Cardiac fibroblast (primary cell): ENCODE measurements at places on chromosomes 1 and 21.

- DNase-seq: no peak
These were observed 208.2 kb upstream of the USP25 start for GRCh38 chr21:15521644-15522001.

- DNase-seq: no peak
These were observed 703.1 kb downstream of the ADGRL2 start for GRCh38 chr1:82503822-82504221.

DNA sequence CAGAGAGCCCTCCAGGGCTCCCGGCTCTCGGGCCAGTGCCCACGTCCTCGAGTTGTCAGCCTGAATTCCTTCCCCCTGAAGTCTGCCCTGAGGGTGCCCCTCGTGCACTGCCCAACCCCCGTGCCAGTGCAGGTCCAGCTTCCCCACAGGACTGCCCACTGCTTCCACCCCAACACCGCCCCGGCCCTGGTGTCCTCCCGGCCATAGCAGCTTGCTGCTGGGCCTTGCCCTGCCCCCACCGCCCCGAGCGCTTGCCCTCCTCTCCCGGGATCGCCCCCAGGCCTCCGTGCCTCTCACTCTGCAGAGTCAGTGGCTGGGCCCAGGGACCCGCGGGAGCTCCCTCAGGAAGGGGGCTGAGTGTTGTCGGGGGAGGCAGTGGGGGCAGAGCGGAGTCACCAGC, 24.1 kb upstream of the ARHGEF16 start:
- no peak for DNase-seq

GRCh38 chr1:247290576-247290975, 34.7 kb downstream of the VN1R5 start:
- no peak for DNase-seq

DNA sequence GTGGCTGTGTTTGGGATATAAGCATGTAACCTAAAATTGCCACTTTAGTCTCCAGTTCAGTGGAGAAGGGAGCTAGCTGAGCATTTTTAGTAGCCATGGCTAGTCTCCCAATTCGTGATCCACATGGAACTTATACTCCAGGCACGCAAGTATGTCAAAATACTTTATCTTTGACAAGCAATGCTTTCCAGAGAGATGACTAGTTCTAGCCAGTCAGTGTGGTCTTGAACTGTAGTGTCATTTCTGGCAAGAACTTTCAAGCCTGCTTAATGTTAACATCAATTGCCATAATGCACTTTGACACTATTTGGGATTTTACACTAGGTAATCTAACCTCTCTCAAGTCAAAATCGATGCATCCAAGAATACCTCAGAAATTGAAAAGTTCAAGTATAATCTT, 660.0 kb downstream of the PTPRC start:
- DNase-seq: peak; percentile 88

DNA sequence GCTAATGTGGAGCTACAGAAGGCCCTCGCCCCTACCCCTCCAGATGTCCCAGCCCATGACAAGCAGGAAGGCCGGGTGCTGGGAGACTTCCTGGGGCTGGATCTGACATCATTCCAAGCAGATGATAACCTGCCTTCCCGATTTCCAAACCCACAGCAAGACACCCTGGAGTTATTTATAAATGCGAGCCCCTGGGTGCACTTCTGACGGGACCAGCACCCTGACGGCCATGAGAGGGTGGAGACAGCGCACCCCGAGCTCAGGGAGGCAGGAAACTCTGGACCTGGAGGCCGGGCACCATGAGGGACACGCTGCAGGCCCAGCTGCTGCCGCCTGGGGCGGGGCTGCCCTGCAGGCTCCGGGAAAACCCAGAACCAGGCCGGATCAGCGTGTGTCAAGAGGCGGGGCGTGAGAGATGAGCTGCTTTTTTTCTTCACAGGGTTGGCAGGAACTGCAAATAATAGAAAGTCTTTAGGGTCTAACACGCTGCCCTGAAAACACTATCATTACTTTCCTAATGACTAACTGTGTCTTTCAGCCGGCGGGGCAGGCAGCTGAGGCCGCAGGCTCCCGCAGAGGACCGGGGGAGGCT, 2.5 kb upstream of the PCBP3 start:
- peak; percentile 82 for DNase-seq

DNA sequence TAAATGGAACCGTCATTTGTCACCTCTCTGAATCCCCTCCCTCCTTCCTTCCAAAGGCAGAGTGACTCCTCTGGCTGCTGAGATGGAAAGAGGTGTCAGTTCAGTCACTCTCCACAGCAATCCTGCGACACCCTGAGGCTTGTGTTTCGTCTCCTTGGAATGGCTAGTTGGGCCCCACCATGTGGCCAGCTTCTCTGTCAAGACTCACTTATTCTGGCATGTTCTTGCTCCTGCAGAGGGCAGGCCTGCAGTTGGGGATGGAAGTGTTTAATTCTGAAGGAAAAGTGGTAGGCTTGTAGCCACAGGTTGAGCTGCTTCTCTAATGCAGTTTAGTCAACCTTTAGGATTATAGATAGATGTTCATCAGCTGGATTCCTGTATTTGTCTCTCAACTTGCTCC, 149.6 kb downstream of the LMO4 start:
- DNase-seq: peak; percentile 7

- no peak for DNase-seq
These were observed 1652.0 kb downstream of the MRPL39 start for GRCh38 chr21:23955135-23955843.

DNA sequence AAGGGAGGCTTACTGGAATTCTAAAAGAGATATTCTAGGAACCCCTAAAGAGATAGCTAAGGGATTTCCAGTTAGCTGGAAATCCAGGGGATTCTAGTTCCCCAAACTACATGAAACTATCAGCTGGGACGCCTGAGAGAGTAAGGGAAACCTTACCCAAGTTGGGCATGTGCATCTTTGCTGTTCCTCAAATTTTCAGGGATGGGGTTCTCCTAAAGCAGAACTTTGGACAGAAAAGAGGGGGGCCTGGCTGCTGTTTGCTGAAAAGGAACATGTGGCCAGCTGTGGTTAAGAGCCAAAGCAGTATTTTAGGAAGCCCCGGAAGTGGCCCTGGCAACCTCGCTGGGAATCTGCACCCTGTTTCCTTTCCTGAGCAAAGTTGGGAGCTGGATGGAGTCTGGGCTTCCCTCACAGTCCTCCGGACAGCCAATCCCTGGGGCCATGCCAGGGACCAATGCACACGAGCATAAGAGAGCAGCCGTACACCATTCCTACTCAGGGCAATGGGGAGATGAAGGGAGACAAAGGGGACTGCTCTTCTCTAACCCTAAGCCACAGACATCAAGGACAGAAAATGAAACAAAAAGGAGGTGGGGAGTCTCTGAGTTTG, 154.3 kb downstream of the PLXNA2 start:
- no peak for DNase-seq

- DNase-seq: peak; percentile 41
These were observed 21.6 kb downstream of the RIT1 start for GRCh38 chr1:155889566-155889965.

- DNase-seq: peak; percentile 98
These were observed at the start of gene PTPN14 for GRCh38 chr1:214551436-214552173. PTPN14 (minus strand) TSS chr1:214551602; CDS start chr1:214464803, 86,799 bp downstream.

- DNase-seq: no peak
These were observed at the start of gene NR1I3 for GRCh38 chr1:161238039-161238473. NR1I3 (minus strand) TSS chr1:161238203; CDS start chr1:161236565, 1,638 bp downstream.

DNA sequence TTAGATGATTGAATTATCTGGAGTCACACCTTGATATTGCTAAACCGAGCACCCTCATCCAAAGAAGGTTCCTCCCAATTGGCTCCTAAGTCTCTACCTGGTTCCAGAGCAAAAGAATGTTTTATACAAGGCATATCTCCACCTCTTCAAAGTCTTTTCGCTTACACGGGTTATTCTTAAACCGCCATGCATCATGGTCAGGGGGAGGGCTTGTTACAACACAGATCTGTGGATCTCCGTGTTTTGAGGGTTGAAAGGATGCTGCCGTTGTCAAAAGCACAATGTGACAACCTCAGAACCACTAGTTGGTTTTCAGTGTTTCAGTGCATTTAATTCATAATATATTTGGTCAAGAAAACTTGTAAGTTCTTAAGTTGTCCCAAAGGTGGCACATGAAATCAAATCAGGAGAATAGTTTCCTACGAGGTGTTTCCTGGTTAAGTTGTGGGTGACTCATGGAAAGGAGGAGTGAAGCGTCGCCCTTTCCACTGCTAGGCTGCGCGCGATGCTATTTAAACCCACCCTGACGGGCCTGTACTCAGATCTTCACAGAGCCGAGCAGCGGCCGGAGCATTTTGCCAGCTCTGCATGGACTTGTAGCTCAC, 1531.6 kb upstream of the TPTE start:
- peak; percentile 41 for DNase-seq

DNA sequence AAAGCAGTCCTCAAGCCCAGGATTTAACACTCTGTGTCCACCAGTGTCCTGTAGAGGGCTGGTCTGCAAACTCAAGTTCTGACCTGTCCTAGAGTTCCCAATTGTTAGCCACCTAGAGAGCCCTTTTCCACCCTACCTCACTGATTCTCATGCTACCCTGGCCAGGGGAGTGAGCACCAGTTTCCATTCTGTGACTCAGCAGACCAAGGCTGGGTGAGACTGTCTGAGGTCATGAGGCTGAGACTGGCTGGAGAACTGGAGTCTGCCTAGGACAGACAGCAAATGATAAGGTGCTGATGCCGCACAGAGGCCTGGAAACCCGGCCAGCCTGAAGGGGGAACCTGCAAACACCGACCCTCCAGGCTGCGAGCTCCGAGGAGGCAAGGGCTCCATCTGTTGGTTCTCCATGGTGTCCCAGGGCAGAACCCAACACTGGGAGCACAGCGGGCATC, 13.7 kb downstream of the GLIS1 start:
- DNase-seq: peak; percentile 40

DNA sequence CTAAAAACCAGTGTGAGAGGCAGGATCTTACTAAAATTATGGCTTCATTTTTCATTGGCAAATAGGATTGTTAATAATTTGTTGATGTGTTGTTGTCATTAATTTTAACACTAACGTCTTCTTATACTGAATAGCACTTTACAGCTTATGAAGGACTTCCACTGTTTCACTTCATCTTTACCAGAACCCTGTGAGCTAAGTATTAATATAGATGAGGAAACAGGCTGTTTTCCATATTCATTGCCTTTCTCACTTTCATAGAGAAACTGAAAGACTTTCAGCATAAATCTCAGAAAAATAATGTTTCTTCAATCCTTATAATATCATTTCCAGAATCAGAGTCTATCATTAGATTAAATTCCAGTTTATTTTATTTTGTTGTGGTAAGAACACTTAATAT, 8.5 kb downstream of the MAP10 start:
- no peak for DNase-seq

DNA sequence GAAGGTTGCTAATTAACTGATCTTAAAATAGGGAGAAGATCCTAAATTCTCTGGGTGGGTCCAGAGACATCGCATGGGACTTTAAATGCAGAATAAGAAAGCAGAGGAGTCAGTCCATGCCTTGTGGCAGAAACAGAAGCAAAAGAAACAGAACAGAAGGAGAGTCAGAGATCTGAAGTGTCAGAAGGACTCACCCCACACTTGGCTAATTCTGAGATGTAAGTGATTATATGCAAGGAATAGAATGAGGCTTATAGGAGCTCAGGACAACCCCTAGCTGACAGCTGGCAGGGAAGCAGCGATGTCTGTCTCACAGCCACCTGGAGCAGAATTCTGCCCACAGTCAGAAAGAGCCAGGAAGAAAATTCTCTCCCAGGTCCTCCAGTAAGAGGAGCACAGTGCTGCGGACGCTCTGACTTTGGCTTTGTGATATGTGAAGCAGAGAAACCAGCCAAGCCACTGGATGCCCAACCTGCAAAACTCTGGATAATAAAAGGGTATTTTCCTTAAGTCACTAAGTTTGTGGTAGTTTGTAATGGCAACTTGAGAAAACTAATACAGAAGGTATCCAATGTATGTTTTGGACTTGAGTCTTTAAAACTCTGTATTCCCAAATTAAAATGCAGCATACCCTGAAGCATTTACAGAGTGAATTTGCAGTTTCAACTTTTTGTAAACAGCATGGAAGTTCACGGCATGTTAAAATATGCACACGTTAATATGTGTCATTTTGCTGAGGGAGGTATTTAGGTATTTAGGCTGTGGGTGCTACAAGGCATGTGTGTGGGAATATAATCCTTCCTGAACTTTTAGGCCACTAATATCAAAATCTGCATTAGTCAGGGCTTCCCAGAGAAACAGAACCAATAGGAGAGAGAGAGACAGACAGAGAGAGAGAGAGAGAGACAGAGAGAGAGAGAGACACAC, 388.5 kb downstream of the PCP4 start:
- DNase-seq: no peak
